ENCODE measurements at places on chromosomes 1 and 21.

DNA sequence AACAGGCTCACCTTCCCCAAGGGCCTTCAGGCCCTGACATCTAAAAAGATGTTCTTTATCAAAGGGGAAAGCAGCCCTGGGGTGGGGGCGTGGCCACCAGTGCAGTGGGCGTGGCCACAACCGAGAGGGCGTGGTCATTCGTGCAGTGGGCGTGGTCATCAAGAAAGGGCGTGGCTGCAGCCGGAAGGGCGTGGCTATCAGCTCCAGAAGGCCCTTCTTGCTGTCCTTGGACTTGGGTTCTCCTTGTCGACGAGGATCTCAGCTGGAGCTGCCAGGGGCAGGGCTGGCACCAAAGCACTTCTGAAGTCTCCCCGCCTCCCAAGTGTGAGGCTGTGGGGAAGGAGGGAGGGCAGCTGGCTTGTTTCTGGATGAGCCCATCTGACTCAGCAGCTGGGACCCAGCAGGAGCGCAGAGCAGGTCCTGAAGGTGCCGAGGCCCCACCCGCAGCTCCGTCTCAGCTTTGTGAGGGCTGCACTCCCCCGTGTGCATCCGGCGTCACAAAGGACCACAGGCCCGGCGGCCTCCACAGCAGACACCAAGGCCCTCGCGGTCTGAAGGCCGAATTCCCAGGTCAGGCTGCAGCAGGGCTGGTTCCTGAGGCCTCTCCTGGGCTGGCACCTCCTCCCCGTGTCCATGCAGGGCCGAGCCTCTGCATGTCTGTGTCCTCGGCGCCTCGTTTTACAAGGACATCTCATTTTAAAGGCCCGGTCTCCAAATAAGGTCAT lies 12.8 kb downstream of the PDE9A start:
- DNase-seq: no peak

- no peak for DNase-seq
Measured at GRCh38 chr1:27659497-27660299, 12.3 kb downstream of the IFI6 start.

DNA sequence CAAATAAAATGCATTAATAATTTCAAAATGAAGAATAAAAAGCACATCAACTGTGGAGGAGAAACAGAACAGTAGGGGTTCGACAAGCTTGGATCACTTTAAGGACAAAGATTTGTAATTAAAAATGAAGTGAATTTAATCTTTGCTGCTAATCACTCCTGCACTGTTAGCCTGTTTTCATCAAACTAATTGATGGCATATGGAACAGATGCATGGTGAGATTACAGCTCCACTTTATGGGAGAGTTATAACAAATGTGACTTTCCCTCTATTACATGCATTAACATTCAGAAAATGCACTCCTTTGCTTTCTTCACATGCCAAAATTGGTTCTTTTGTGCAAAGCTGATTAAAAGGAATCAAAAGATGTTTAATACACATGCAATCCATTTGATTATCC lies 207.2 kb upstream of the C21orf91 start:
- DNase-seq: no peak

GRCh38 chr1:205012391-205013140 lies 30.4 kb upstream of the CNTN2 start:
- DNase-seq: no peak

DNA sequence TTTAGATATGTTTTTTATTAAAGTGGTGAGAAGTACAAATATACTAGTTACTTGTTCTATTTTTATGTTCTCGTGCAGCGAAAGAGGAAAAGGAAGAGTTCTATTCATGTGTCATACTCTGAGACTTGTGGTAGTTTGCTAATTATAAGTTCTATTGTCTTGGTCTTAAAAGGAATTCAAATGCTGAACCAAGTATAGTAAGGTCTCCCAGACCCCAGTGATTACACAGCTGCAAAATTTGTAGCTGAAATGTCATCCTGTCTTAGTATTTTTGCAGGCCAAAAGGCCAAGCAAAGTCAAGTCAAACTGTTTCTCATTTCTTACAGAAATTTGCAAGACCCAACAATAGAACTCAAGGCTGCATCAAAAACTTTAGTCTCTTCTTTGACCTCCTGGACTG lies 268.7 kb downstream of the CHRM3 start:
- no peak for DNase-seq

DNA sequence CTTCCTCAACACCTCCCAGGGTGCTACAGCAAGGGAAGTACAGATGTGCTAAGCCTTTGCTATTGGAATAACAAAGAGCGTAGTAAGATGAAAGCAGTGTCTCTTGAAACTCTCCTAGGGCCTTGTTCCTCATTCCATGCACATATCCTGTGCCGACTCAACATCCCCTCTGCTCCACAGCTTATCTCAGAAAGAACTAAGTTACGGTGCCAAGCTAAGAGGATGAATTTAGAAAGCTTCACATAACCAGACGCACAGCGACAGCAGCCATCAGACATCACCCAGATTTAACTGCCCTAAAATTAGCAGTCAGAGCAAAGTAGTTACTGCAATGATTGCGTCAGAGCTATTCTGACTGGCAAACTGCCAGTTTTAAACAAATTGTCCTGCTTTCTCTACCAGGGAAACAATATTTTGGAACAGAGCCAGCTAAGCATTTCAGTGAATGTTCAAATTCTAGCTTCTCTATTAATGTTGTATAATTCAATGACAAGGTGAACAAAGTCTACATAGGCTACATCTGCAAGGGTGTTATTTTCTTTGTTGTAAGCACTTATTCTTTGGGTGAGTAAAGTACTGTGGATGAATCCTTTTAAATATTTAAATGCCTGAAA lies 9.5 kb downstream of the SIPA1L2 start:
- no peak for DNase-seq

DNA sequence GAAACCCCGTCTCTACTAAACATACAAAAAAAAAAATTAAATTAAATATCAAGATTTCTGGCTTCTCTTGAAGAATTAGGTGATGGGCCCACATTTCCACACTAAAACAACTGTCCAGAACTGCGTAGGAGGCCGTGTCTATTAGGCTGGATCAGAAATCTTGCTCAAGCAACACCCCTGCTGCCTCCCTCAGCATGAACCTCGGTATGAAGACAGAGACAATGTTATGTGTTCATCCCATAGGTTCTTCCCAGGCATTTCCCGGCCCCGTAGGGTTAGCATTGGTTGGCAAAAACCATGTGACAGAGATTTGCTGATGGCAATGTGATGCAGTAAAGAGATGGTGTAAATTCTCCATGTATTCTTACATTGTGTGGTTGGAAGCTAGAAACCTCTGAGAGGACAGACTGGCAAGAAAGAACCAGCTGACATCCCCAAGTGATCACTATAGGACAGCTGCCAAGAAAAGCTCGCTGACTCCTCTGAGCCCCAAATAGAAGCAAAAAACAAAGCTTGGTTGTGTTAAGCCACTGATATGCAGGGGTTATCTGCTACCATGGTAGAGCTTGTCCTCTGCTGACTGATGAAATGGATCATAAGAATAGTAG lies 34.5 kb downstream of the EBNA1BP2 start:
- DNase-seq: no peak

DNA sequence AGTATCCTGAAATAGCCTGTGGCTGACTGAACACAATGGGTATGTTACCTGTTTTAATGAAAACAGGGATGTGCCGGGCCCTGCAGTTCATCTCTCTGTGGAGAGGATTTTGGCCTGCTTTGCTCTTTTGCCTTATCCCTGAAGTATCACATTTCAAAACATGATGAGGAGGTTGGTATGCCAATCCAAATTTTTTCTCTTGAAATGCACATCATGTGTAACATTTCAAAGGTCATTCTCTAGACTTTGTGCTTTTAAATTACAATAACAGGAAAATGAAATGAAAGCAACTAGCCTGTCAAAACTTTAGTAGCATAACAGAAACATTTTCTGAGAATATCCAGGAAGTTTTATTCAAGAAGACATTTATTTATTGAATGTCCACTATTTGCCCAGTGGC lies 118.9 kb downstream of the SLC44A5 start:
- DNase-seq: no peak
